Common myeloid progenitor, CD34-positive (primary cell): ENCODE measurements at places on chromosomes 11 and 22.

DNA sequence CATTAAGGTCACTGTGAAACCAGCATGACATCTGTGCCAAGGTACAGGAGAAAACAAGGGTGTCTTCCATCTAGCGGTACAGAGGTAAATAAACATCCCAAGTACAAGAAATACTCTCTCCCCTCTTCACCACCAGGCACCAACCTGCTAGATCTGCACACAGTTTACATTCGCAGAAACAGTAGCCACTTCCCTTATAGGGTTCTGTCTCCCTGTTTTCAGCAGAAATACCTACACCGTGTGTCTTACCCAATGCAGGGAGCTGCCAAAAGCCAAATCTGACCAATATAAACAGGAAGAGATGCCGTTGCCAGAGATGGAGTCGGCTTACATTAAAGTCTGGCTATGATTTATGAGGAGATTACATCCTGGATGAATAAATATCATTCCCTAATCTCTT, 1.2 kb downstream of the SCN4B start:
- DNase-seq, result no peak

- DNase-seq, result no peak
Measured at GRCh38 chr11:75659836-75660235, 9.0 kb downstream of the MAP6 start.

DNA sequence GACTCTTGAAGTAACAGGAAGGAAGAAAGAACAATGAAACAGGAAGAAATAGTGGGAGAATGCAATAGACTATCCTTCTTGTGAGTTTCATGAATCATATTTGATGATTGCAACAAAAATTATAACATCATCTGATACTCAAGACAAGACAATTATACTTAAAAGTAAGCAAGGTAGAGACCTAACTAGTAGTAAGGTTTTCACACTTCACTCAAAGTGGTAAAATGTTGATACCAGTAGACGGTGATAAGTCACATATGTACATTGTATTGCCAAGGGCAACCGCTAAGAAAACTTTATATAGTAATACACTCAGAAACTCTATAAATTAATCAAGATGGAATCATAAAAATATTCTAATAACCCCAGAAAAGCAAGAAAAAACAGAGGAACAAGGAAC, 107.8 kb downstream of the CYP2R1 start:
- DNase-seq, result no peak

DNA sequence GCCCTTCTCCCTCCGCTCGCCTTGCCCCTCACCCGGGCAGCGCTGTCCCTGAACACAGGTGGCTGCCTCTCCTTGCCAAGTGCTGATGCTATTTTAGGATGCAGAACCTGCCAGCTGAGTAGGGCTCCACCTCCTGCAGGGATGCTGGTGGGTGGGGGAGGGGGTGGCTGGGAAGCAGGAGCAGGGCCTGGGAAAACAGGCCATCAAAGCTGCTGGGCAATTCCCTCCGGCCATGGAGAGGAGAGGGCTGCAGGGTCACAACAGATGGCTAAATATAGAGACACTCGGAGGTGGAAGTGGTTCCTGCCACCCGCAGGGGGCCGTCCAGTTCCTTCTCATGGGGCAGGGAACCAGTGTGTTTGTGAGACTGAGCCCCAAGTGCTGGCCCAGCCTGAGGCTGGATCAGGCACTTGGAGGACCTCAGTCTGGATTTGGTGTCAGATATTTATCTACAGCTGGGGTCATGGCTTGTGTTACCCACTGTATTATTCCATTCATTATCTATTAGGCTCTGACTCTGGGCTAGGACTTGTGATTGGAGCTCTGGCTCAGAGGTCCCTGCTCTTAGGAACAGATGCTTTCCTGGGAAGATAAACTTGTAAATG, 59.6 kb downstream of the LRRC32 start:
- peak; percentile 42 for DNase-seq

GRCh38 chr22:42720263-42721044, at the start of gene A4GALT:
TSS of gene A4GALT (minus strand) at chr22:42720870. CDS start at chr22:42693951, 26,919 bp downstream.
- peak; percentile 41 for DNase-seq

DNA sequence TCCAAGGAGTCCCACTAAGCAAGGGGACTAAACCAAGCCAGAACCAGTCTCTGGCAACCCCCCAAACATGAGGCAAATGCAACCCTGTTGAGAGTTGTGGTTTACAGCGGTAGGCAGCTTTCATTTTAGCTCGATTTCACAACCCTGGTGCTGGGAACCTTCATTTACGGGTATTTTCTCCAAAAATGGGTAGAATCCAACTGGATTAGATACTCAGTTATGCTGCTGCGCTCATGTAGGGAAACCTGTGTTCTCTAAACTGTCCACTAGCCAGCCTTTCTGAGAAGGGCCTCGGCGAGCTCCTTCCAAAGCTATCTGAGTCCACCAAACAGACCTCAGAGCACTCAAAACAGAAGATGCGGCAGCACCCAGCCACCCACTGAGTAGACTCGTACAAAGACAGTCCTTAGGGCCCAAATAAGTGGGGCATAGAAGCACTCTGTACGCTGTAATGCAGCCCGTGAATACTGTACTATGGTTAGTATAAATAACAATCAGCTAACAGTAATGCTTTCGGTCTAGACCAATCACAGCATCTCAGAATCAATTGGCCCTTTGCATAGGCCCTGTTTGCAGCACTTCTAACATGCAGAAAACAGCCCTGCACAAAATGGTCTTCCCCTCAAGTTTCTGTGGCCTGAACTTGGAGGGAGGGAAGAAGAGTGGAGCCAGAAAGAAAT, 104.7 kb downstream of the ETS1 start:
- DNase-seq, result peak; percentile 28

DNA sequence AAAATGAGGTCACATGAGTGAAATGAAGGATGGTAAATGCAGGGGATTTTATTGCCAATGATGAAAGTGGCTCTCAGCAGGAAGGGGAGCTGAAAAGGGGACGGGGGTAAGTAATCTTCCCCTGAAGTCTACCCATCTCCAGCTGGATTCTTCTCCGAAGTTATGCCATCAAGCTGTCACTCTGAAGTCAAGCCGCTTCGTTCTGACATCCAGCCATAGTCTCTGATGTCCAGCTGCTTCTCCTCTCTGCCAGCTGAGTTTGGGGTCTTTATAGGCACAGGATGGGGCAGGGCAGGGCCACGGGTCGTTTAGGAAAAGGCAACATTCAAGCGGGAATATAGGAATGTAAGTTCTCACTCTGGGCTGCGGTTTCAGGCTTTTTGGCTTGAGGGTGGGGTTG, 181.9 kb upstream of the ANO3 start:
- no peak for DNase-seq

GRCh38 chr11:22349491-22349890, 11.3 kb downstream of the SLC17A6 start:
- DNase-seq, result no peak

DNA sequence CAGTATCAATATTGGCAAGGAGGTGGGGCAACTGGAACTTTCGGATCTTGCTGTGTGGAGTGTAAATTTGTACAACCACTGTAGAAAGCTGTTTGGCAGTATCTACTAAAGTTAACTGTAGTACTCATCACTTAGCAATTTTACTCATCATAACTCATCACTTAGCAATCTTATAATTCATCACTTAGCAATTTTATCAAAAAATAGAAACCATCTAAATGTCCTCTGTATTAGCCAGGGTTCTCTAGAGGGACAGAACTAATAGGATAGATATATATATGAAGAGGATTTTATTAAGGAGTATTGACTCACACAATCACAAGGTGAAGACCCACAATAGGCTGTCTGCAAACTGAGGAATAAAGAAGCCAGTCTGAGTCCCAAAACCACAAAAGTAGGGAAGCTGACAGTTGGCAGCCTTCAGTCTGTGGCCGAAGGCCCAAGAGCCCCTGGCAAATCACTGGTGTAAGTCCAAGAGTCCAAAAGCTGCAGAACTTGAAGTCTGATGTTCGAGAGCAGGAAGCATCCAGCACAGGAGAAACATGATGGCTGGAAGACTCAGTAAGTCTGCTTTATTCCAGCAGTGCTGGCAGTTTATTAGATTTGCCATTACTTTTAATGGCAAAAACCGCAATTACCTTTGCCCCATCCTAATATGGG, 92.9 kb upstream of the USP47 start:
- DNase-seq, result no peak

DNA sequence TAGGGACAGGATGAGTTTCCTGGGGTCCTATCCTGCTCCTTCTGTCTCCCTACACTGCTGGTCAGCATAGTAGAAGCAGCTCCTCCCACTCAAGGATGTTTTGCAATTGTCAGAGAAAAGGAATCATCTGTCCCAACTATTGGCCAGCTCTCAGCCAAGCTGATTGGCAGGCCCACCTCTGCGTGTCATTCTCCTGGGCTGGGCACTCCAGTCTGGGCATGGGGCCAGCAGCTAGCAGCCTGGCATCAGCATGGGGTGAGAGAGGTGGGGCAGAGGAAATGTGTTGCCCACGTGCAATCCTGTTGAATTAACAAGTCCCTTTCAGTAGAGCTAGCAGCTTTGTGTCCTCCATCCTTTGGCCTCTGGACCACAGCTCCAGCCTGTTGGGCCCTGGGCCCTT, 14.1 kb downstream of the ANKK1 start:
- DNase-seq, result peak; percentile 89

GRCh38 chr22:43802897-43803495, 9.1 kb downstream of the EFCAB6 start:
- no peak for DNase-seq

GRCh38 chr11:65883786-65884715, 4.2 kb downstream of the FIBP start:
- no peak for DNase-seq

DNA sequence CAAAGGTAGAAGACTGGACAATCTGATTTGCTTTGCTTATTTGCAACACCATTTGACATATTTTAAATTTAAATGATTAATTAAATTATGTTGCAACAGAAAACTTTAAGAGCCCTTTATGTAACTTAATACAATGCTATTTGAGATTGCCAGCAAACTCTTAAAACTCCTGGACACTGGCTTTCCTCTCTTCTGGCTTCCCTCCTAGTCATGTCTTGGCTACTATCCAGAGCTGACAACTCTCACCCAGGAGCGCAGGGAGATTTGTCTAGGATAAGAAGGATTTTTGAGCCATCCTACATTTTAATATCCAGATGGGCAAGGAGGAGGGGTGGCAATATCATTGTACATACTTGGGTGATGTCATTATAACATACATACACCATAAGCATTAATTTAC, 134.3 kb downstream of the ELP4 start:
- DNase-seq, result no peak

DNA sequence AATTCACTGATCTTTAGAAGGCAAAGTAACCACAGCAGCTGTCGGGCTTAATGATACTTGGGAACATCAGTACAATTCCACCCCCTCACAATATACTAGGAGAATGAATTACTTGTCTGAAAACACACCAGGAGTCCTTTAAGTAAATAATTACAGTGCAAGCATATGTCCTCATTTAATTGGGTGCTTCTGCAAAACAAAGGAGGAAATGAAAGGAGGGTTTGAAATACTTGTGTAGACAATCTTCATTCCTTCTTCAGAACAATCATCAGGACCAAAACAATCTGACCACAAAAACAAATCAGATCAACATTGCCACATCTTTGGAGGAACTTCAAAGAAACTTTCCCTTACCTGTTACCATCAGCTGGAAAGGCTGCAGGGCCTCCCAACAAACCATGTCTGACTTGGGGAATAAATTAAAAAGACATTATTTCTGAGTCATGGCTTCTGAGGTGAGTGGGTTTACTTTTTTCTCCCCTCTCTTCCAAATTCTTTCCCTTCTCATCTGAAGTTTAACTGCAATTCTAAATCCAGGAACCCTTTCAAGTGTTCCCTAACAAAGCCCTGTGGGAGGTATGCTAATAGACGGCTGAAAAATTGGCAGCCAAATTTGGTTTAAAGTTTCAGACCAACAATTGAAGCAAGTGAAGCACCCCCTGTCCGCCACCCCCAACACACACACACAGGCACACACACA, 12.5 kb upstream of the CCDC117 start:
- no peak for DNase-seq

- DNase-seq, result no peak
Measured at GRCh38 chr11:126132319-126132718, 69.7 kb upstream of the CDON start.

DNA sequence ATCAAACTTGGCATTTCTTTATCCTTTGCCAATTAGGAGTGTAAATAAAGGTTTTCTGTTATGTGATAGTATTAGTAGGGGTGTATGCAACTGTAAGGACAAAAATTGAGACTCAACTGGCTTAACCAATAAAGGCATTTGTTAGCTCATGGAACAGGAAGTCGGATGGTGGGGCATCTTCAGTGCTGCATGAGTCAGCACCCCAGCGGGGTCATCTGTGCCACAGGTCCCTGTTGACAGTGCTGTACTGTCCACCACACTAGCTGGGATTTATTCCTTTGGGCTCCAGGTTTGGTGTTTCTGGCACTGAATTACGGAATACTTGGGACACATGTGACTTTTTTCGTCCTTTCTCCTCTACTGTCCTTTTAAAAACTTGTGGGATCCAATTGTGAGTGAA, 86.0 kb downstream of the PPP6R3 start:
- DNase-seq, result no peak

DNA sequence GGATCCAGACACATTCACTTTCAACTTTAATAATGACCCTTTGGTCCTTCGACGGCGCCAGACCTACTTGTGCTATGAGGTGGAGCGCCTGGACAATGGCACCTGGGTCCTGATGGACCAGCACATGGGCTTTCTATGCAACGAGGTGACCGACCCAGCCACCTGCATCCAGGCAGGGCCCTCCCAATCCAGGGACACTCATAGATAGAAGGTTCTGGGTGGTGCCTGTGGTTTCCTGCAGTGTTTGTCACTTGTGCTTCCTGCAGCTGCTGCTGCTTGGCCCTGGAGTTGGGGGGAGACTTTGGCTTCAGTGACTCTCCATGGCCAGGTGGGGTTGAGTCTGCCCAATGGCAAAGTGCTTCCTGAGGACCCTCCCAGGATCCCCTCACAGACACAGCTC, 7.3 kb downstream of the APOBEC3B start:
- DNase-seq, result peak; percentile 58

DNA sequence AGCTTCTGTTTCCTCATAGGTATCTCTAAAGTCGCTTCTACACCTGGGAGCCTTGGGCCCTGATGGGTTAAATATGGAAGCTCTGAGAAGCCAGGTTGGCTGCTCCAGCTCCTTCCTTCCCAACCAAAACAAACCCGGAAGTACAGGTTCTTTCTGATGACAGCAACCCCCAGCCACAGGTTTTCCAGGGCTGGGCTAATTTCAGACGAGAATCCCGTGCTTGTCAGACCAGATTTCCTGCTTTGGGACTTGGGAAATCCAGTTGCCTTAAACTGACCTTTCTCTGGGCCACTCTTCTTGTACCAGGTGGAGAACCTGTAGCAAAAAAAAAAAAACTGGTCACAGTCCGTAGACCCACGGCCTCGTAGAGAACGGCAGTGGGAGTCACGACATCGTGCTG, 51.9 kb downstream of the RBX1 start:
- DNase-seq, result no peak
